ENCODE measurements at places on chromosomes 3 and 15.

- DNase-seq, result no peak
Observed at GRCh38 chr15:33119273-33119672, 75.2 kb downstream of the FMN1 start.

- DNase-seq, result no peak
Observed at GRCh38 chr3:156407617-156408225, 147.2 kb downstream of the SSR3 start.

DNA sequence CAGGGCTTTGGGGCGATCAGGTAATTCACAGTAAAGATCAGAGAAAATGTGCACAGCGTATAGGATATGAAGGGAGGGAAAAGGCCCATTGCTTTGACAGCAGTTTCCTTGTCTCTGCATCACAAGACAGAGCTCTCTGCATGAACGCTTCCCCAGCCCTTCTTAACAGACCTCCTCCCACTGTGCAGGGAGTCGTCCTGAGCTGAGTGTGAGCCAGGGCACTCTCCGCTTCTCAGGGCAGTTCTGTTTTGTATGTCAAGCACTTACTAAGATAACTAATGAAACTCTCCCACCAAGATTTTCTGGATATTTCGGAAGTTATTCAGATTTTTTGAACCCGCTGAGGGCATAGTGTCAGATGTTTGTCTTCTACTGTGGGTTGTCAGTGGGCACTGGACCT, 105.8 kb upstream of the C15orf61 start:
- DNase-seq, result no peak

DNA sequence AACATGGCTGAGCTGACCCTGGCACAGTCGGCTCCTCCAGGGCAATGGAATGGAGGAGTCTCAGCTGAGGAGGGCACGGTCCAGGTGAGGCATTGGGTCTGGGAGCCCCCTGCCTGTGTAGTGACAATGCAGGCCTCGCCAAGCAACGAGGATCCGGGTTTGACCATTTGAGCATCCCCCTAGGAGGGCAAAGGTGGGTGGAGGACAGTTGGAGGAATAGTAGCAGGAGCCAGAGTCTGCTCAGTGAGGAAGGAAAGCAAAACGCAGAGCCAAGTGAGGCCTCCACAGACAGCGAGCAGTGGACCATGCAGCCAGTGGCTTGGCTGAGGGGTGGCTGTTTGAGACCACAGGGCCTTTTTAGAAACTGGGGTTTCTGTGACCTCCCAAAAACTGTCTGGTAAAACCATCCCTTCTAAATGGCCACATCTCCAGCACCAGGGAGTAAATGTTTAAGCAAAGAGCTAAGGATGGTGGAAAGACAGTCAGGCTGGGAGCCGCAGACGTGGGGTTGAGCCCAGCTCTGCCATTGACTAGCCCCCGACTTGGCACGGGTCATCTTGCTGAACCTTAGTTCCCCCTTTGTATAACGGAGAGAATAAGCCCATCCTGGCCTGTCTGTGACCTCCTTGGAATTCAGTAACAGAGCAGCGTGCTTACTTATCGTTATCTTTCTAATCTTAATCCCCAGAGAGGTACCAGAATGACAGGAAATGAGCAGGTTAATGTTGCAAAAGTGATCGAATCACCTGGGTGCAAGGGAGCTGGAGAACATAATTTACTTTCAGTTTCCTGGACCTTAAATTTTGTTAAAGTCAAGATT, 46.8 kb downstream of the CMTM6 start:
- no peak for DNase-seq

DNA sequence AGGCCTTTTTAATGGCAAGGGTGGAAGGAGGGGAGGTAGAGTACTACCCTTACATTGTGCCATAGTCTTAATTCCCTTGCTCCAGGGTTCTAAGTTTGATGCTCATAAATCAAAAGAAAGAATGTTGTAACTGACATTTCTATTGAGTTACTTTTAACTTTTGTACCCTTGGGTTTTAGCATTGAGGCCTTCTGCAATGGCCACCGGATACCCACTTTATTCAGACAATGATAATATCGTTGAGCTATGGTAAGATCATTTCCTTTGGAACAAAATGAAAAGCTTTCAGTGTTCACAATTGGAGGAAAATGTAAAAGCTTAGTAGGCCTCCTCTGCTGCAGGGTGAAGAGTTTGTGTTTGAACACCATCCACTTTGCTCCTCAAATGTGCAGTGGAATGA, 16.8 kb downstream of the CGNL1 start:
- no peak for DNase-seq

- DNase-seq, result no peak
Observed at GRCh38 chr15:74192751-74193150, 9.8 kb downstream of the STRA6 start.

All from NCI-H1105 treated with DMSO at 0.1 percent for 48 hours (cell line).